Neural progenitor cell (in vitro differentiated cells): ENCODE measurements at places on chromosomes 12 and 14.

DNA sequence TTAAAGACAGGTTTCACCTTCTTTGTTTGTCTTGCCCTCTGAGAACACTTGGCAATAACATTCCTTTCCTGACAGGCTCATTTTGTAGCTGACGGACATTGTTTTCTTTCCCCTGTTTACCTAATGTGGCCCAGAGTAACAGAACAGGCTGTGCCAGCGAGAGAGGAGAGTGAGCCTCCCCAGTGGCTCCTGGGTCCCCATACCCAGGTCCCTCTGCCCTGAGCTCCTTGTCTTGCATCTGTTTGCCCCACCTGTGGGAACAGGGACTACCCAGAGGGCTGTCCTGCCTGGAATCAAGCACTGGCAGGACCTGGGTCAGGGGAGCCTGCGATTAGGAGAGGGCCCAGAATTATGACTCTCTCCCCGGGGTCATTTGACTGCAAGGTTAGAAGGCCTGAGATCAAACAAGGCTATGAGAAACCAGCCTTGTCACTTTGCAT lies 222.9 kb downstream of the ZFP36L1 start:
- H3K4me1 ChIP-seq: peaks cover 37% of the 10 kb centered on the region
- H3K4me3 ChIP-seq: no peak overlapping the region
- no peak for DNase-seq
- no peaks in the 10 kb centered on the region for H3K36me3 ChIP-seq
- H3K27me3 ChIP-seq: no peaks in the 10 kb centered on the region

DNA sequence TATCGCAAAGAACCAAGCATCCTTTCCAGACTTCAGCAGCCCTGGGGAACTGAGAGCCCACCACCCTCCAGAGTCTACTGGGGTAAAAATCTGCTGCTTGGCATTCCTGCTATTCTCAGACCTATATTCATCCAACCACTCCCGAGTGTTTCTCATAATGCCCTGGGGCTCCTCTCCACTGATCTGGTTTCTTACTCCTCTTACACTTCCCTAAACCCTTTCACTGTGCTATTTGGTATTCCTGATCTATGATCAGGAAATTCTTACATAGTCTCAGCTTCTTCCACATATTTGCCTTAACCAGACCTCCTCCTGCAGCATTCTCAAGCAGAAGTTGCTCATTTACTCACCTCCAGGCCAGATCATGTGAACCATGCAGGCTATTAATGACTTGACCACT lies 82.4 kb downstream of the SYT10 start:
- no peak overlapping the region for H3K27ac ChIP-seq
- H3K27me3 ChIP-seq: no peaks in the 10 kb centered on the region
- H3K36me3 ChIP-seq: no peaks in the 10 kb centered on the region
- no peaks in the 10 kb centered on the region for H3K4me1 ChIP-seq

DNA sequence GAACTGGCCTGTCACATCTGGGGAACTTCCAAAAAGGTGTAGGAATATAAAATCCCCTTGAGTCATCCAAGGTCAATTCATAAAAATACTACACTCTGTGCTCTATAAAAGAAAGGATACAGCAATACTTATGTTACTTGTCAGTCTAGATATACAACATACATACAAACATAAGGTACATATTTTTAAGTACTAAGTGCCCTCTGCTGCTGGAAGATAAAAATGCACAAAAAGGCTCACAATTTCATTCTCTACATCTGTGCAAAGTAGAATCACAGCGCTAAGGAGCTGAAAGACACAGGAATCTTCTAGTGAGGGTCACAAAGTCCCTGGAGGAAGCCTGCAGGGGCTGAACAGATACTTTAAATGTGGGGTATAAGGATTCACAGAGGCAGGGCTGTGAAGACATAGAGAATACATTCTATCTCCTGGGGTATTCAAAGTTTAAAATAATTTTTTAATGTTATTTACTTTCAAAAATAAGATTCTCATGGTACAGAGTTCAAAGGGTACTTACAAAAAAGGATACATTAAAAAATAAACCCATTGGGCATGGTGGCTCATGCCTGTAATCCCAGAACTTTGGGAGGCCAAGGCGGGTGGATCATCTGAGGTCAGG lies 10.2 kb upstream of the GOLGA5 start:
- peak; percentile 43 for DNase-seq
- H3K4me1 ChIP-seq: no peaks in the 10 kb centered on the region
- no peak overlapping the region for H3K4me3 ChIP-seq
- no peak overlapping the region for H3K27ac ChIP-seq

DNA sequence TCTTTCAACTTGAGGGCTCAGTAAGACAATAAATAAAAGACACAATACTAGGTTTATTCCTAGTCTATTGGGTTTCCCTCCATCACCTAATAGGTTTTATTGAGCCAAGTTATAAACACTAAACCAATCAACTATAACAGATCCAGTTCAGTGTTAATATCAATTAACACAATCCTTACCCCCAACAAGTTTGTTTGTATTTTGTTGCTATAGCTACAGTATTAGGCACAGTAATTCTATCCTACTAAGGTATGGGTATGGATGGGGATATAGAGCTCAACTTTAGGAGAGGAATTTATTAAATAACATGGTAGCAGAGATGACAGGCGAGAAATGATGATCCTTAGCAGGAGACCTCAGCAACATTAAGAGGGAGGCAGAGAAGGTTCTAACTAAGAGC lies 13.3 kb downstream of the PPP4R3A start:
- no peak overlapping the region for H3K4me3 ChIP-seq
- H3K27ac ChIP-seq: no peak overlapping the region
- H3K36me3 ChIP-seq: peaks cover 3% of the 10 kb centered on the region
- H3K4me1 ChIP-seq: no peaks in the 10 kb centered on the region
- DNase-seq: no peak

GRCh38 chr12:49277466-49277865 lies 12.6 kb downstream of the TUBA1C start:
- no peak overlapping the region for H3K27ac ChIP-seq
- no peaks in the 10 kb centered on the region for H3K27me3 ChIP-seq
- H3K36me3 ChIP-seq: no peaks in the 10 kb centered on the region
- H3K4me1 ChIP-seq: peaks cover 10% of the 10 kb centered on the region
- DNase-seq: no peak
- no peak overlapping the region for H3K4me3 ChIP-seq

DNA sequence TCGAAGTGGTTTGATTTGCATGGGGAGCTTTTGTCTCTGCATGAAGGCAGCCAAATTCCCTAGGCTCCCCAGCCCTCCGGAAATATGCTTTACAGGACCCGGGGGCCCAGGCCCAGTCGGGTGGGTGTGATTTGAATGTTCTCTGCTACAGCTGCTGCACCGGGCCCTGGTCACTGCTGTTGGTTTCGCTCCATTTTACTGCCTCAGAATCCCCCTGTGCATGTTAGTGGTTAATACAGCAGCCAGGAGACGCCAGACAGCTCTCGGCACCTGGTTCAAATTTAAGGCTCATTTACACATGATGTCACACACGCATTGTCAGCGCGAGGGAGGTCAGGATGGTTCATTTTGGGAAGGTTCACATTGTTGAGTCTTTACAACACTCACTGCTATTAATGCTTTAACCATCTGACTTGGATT lies 99.6 kb downstream of the SLC38A6 start:
- no peak for DNase-seq
- no peaks in the 10 kb centered on the region for H3K27me3 ChIP-seq
- H3K4me1 ChIP-seq: no peaks in the 10 kb centered on the region
- H3K27ac ChIP-seq: no peak overlapping the region

DNA sequence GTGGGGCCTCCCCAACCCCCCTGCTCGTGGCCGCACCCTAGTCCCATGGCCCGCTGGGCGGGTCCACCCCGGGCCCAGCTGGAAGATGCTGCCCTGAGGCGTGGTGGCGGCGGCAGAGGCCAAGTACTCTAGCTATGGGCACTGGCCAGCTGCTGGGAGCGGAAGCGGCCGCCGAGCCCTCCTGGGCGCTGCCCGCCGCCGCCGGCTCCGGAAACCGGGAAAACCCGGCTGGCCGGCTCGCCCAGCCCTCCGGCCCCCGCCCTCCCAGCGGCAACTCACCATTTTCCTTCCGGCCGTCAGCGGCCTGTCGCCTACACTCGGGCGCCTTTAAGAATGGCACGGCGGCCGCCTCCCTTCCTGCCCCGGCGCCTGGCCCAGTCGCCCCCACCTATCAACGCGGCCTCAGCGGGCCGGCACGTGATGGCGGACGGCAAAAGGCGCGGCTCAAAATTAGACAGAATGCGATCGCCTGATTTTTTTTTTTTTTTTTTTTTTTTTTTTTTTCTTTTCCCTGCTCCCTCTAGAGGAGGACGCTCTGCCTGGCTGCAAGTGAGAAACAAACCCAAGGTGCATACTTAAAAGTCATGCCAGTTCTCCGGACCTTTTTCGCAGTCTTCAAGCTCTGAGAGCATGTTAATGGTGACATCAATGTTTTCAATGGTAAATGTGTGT lies at the start of gene GMFB:
Gene GMFB, minus strand, starts transcription at position 335 of the 672 bp plus-strand sequence. Its CDS starts 53 bp downstream, at position 282.
- peak within 1 kb of the TSS; percentile 88 for H3K27ac ChIP-seq
- H3K27me3 ChIP-seq: no peaks in the 10 kb centered on the region
- peak within 1 kb of the TSS; percentile 68 for H3K4me3 ChIP-seq
- H3K4me1 ChIP-seq: peaks cover 14% of the 10 kb centered on the region
- no peaks in the 10 kb centered on the region for H3K36me3 ChIP-seq

GRCh38 chr12:52971679-52972329 lies 22.9 kb downstream of the KRT18 start:
- peak; percentile 47 for DNase-seq
- H3K27me3 ChIP-seq: no peaks in the 10 kb centered on the region
- H3K4me1 ChIP-seq: peaks cover 44% of the 10 kb centered on the region
- no peaks in the 10 kb centered on the region for H3K36me3 ChIP-seq
- H3K27ac ChIP-seq: peak overlapping the region; percentile 54

- H3K27me3 ChIP-seq: no peaks in the 10 kb centered on the region
- peaks cover 24% of the 10 kb centered on the region for H3K4me1 ChIP-seq
- DNase-seq: peak; percentile 58
- no peak overlapping the region for H3K4me3 ChIP-seq
- no peaks in the 10 kb centered on the region for H3K36me3 ChIP-seq
Observed at GRCh38 chr12:108055141-108055540, 73.9 kb upstream of the WSCD2 start.

GRCh38 chr14:81256289-81256960 lies 35.7 kb upstream of the GTF2A1 start:
- H3K27me3 ChIP-seq: no peaks in the 10 kb centered on the region
- no peak for DNase-seq
- no peaks in the 10 kb centered on the region for H3K36me3 ChIP-seq
- no peak overlapping the region for H3K27ac ChIP-seq
- peaks cover 10% of the 10 kb centered on the region for H3K4me1 ChIP-seq

DNA sequence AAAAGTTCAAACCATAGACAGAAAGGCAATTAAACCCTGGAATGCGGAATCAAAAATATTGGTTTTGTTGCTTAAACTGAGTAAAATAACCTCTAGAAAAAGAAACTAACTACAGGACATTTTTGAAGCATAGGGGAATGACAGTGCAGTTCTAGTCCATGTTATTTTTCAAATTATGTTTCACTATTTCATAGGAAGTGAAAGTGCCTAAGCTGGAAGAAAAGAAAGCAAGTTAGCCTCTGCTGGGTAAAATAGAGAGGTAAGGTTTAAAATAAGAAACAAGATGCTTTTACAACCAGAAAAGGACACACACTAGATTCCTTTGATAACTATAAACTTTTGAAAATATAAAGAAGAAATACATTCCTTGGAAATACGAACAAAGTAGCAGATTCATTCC lies 1.1 kb downstream of the CLECL1 start:
- no peak overlapping the region for H3K4me3 ChIP-seq
- no peaks in the 10 kb centered on the region for H3K4me1 ChIP-seq
- H3K27ac ChIP-seq: no peak overlapping the region
- H3K36me3 ChIP-seq: no peaks in the 10 kb centered on the region

GRCh38 chr14:23916004-23916403 lies 37.6 kb upstream of the DHRS4 start:
- no peak overlapping the region for H3K27ac ChIP-seq
- no peaks in the 10 kb centered on the region for H3K27me3 ChIP-seq
- no peak for DNase-seq

- H3K36me3 ChIP-seq: no peaks in the 10 kb centered on the region
- no peak for DNase-seq
- no peak overlapping the region for H3K4me3 ChIP-seq
- no peaks in the 10 kb centered on the region for H3K27me3 ChIP-seq
- H3K27ac ChIP-seq: no peak overlapping the region
Observed at GRCh38 chr14:72084935-72085334, 152.7 kb downstream of the RGS6 start.

- DNase-seq: no peak
- no peak overlapping the region for H3K4me3 ChIP-seq
- peaks cover 31% of the 10 kb centered on the region for H3K27me3 ChIP-seq
Observed at GRCh38 chr14:104112113-104112505, 26.3 kb upstream of the KIF26A start.

GRCh38 chr14:24403294-24403998 lies 4.6 kb downstream of the NYNRIN start:
- peaks cover 47% of the 10 kb centered on the region for H3K4me1 ChIP-seq
- no peaks in the 10 kb centered on the region for H3K27me3 ChIP-seq
- H3K4me3 ChIP-seq: no peak overlapping the region
- no peak overlapping the region for H3K27ac ChIP-seq

GRCh38 chr12:39692258-39692853 lies 72.8 kb upstream of the ABCD2 start:
- H3K36me3 ChIP-seq: no peaks in the 10 kb centered on the region
- H3K27ac ChIP-seq: no peak overlapping the region
- DNase-seq: no peak
- no peaks in the 10 kb centered on the region for H3K4me1 ChIP-seq
- H3K27me3 ChIP-seq: no peaks in the 10 kb centered on the region

DNA sequence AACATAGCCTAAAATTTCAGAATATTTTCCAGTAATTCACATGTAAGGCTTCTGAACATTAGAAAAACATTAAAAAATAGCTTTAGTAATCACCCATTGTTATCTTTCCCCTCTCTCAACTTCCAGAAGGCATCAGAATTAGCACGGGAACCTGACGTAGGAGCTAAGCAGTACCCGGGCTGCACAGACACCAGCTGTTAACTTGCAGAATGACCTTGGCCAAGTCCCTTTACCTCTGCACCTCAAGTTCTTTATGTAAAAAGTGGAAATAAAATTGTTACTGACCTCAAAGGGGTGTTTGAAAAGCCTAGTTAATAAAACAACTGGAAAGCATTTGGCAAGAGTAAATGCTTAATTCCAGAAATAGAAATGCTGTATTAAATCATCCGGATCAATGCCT lies 7.2 kb downstream of the TPH2 start:
- no peak overlapping the region for H3K27ac ChIP-seq
- no peak for DNase-seq
- no peaks in the 10 kb centered on the region for H3K36me3 ChIP-seq
- peaks cover 44% of the 10 kb centered on the region for H3K4me1 ChIP-seq
- H3K4me3 ChIP-seq: no peak overlapping the region

- DNase-seq: no peak
- no peaks in the 10 kb centered on the region for H3K36me3 ChIP-seq
- no peak overlapping the region for H3K4me3 ChIP-seq
- H3K27ac ChIP-seq: no peak overlapping the region
Observed at GRCh38 chr14:26123459-26123858, 474.4 kb downstream of the NOVA1 start.
